ENCODE measurements at places on chromosomes 7 and 10.

- no peak for DNase-seq
Observed at GRCh38 chr10:21402606-21403083, 122.8 kb downstream of the SKIDA1 start.

DNA sequence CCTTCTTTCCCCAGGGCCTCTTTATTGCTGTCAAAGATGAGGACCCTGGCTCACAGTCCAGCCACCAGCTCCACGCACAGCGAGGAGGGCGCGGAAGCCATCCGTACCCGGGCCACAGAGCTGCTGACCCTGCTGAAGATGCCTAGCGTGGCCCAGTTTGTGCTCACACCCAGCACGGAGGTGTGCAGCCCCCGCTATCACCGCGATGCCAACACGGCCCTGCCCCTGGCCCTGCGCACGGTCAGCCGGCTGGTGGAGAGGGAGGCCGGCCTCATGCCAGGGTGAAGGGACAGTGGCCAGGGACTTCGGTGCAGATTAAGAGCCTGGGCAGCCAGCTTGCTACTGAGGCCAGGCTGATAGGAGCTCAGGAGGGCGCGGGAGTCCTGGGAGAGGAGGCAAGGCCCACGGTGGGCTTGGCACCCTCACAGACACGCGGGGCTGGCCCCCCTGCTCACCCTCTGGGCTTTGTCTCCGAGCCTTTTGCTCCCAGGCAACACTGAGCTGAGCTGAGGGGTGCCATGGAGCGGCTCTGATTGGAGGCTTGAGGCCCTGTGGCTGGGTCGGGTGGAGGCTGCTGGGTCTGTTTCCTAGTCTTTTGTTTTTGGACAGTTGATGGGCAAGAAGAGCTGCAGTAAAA, 15.8 kb downstream of the AP5Z1 start:
- no peak for DNase-seq

DNA sequence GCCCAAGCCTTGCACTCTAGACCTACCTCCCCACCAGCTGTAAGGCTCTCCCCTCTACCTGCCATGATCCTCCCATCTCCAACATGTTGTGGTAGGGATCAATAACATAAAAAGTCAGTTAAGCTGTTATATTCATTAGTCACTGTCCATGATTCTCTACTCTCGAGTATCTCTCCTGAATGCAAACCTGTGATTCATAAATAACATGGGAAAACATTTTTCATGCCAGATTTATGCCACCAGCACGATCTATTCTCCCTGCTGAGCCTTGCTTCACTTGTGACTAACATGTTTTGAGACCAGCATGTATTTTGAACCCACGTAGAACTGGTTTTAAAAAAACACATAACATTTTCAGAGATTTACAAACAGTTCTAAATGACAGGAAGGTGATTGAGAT, 30.3 kb downstream of the TMEM168 start:
- no peak for DNase-seq

GRCh38 chr10:113369365-113369694, 183.5 kb upstream of the HABP2 start:
- no peak for DNase-seq

DNA sequence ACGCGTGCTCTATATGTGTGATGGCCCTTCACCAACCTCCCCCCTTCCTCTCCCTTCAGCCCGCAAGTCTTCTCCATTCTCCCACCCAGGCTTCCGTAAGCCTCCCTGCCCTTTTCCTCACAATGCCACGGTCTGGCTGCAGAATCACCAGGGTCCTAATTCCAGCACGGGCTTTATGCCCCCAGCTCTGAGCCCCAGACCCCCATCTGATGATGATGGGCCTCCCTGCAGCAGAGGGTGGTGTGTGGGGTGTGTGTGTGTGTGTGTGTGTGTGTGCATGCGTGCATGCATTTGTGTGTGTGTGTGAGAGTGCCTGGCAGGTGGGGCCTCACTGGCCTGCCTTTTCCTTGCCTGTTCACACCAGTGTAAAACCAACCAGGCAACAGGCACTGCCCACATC, 109.9 kb downstream of the OAT start:
- no peak for DNase-seq

DNA sequence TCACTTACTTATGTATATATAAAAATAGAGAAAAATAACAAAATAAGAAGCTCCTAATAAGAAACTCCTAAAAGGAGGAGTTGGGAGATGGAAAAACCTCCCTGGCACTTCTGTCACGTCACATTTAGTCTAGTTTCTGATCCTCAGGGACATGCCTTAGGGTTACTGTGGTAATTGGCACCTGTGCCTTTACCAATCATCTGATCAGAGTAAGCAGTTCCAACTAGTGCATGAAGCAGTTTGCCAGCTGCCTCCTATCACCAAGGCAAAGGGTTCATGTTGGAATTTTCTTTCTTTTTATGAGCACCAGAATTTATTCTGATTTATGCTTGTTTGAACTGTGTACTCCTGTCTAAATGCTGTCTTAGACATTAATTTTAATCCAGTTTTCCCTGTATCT, 49.9 kb downstream of the ARL4A start:
- no peak for DNase-seq

- no peak for DNase-seq
Observed at GRCh38 chr10:101484175-101484745, 103.8 kb downstream of the POLL start.

DNA sequence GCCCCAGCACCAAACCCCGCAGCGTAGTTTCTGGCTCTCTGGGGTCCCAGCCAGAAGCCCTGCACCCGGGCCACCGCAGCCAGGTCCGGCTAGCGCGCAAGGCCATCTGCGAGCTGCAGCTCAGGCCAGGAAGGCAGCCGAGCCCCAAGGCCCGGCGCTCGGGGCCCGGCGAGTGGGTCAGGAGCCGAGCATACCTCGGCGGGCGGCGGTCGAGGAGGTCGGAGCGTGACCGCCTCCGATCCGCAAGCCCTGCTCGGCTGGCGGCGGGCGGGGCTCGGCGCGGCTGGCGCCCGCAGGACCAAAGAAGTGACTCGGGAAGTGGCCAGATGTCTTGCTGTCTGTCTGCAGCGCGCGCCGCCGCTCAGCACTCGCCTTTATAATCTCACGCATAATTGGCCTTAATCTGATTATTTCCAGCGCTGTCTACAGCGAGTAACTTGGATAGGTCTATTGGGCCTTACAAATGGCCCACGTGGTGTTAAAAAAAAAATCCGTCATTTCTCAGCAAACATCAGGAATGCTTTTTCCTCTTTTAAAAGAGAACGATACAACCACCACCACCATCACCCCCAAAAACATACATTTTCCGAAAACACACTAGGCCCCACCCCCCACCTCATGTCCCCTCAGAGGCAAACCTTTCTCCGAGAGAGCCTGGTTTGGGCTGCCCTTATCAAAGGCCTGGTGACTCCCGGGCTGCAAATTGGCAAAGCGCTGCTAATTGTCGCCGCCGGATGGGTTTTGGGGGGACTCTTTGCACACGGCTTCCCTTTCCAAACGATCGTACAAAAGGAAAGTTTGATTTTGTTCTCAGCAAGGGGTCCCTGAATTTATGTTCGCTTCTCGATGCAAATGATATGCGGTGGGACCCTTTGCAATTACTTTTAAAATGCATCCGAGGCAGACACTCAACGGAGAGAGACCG, at the start of gene DRGX:
DRGX (minus strand) TSS at position 349 of the 925 bp plus-strand sequence. CDS start 649 bp downstream, outside the sequence.
- DNase-seq, result no peak

GRCh38 chr10:63696205-63696604, 175.0 kb downstream of the REEP3 start:
- DNase-seq, result no peak
